A549 treated with AZD2906 at 1 μM for 4 hours (cell line): ENCODE measurements at places on chromosomes 16 and 17. TPM values are rescaled to one million over a fixed set of nuclear protein-coding genes. Genes with fewer than 3 reads are reported as not detected.

The ITGB4 gene
- total RNA-seq = 97.0 to 133 TPM (median 117 TPM) in 5 replicates

The ARMC5 gene
- 6.0 to 13.7 TPM (median 10.9 TPM) in 5 replicates for total RNA-seq

The RDM1 gene
- total RNA-seq = 2.6 to 3.9 TPM (median 3.4 TPM) in 5 replicates

The RASL10B gene
- 0.07 to 0.30 TPM (median 0.13 TPM) in 5 replicates for total RNA-seq
